Activated naive CD4-positive, alpha-beta T cell treated with anti-CD3 and anti-CD28 coated beads for 36 hours (primary cell): ENCODE measurements at places on chromosomes 12 and 14. TPM values are rescaled to one million over a fixed set of nuclear protein-coding genes. Genes with fewer than 3 reads are reported as not detected.

- no peak for DNase-seq
Observed at GRCh38 chr14:101071493-101071906, 168.0 kb upstream of the RTL1 start.

GRCh38 chr12:7937833-7938506 is 2.0 kb upstream of the SLC2A3 start:
- DNase-seq, result peak; percentile 71

The WBP11 gene
- total RNA-seq, result 105 TPM

DNA sequence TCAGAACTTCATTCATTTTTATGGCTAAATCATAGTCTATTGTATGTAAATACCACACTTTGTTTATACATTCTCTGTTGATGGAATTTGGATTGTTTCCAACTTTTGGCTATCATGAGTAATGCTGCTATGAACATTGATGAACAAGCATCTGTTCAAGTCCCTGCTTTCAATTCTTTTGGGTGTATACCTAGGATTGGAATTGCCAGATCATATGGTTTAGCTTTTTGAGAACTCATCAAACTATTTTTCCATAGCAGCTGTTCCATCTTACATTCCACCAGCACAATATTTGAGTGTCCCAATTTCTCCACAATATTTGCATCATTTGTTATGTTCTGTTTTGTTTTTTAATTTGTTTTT is 52.3 kb upstream of the CCND2 start:
- DNase-seq, result no peak

The YY1 gene
- total RNA-seq, result 85.0 TPM

The PABPN1 gene
- 194 TPM for total RNA-seq

DNA sequence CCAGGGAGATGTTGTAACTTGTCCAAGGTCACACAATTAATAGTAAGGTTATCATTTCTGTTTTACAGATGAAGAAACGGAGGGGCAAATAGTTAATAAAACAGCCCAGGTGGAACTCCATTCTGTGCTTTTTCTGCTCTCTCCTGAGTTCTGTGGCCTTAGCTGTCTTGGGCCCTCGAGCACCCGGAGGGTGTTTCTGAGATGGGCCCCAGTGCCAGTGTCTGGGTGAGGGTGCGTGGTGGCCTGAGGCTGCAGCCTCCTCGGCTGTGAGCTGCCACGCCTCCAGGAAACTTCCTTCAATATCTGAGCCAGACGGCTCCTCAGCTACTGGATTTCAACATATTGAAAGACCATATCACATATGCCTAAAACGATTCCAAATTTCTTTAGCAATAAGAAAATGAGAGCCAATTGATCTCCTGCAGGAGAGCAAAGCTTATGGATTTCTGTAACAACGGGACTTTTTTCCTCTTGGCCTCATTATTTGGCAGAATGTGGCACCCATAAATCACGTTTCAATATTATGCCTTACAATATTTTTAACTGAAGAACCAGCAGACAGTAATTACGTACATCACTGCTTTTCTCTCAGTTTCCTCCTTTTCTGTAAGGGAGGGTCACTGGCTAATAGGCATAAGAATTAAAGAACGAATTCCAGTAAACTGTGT is 74.8 kb upstream of the DICER1 start:
- no peak for DNase-seq

DNA sequence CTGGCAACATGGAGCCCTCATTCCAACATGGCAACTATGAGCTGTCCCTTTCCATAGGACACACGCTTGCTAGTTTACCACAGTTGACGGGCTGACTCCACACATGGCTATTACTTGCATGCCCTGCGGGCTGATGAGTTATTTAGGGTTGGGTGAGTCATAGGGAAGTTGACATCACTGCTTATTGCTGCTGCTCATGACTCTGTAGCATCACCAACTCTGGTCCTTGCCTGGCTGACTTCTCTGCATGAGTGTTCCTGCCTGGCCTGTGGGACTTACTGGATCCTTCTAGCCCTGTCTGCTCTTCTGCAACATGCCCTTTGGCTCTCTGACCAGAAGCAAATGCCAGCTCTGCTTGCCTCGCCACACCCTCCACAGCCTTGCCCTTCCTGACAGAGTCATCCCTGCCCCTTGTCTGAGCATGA is 199.5 kb downstream of the ANO6 start:
- peak; percentile 47 for DNase-seq

DNA sequence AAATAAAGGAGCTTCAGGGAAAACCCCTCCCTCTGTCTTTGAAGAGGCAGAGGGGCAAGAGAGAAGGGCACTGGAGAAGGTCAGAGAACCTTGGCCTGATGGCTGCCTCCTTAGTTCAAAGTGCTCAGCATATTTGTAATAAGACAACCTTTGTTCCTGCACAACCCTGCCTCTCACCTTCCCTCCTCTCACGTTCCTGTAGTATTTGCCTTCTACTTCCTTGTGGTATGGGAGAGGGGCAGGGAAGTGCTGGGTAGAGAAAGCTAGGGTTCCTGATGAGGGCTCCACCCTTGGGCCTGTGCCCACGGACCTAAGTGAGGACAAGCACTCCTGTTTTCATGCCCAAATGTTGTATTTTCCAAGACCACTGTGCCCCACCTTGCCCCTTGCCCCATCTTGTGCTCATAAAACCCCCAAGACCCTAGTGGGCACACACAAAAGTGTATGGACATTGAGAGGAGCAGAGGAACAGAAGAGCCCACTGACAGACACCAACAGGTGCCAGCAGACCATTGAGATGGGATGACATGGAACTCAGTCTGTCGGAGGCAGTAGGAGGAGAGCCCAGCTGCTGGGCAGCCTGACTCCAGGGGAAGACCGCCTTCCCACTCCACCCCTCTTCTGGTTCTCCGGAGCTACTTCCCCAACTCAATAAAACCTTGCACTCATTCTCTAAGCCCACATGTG is 261.5 kb upstream of the CCDC196 start:
- no peak for DNase-seq

GRCh38 chr12:110649341-110649847 is 35.5 kb downstream of the TCTN1 start:
- DNase-seq, result no peak

DNA sequence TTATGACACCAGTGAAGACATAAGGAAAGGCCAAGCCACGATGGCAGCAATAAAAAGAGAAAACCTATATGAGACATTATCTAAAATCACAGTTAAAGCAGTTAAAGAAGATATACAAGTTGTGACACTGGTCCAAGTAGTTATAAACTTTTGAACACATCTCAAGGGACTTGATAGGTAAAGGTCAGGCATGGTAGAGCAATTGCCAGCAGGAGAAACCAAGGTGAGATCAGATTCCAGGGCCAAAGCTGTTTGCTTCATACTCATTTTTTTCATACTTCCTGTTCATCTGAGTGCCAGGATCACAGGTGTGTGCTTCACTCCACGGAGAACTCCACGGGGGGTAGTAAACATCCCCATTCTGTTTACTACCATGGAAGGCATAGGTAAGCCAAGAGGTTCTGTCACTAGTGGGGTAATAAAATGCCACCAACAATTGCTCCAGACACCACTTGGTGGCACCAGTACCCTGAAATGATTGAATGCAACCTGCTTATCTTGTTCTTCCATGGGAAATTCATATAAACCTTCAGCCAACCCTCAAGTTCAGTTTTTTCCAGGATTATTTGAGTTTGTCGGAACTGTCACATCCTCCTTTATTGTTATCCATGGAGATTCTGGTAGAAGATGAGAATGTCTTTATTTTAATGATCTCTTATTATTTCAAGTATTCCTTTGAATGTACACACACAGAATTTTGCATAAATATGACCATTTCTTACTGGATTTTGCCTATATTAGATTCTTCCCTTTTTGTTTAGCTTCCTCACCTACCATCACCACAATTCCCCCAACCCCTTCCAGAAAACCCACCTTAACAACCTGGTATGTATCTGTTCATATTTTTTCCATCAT is 59.2 kb upstream of the TSPAN8 start:
- DNase-seq, result peak; percentile 20

DNA sequence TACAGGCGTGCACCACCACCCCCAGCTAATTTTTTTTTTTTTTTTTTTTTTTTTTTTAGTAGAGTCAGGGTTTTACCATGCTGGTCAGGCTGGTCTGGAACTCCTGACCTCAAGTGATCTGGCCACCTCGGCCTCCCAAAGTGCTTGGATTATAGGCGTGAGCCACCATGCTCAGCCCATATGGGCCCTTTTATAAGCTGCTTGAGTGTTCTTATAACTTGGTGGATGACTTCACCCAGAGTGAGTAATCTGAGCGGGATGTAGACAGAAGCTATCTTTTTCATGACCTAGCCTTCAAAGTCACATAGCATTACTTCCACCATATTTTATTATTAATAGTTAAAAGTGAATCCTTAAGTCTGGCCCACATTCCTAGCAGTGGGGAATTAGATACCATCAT is 16.4 kb downstream of the BBOF1 start:
- no peak for DNase-seq

The OR6C2 gene
- not detected for total RNA-seq

The OSGEP gene
- total RNA-seq, result 35.7 TPM

- no peak for DNase-seq
Observed at GRCh38 chr14:50961605-50962221, 17.4 kb upstream of the PYGL start.

The MANSC4 gene
- total RNA-seq, result not detected

DNA sequence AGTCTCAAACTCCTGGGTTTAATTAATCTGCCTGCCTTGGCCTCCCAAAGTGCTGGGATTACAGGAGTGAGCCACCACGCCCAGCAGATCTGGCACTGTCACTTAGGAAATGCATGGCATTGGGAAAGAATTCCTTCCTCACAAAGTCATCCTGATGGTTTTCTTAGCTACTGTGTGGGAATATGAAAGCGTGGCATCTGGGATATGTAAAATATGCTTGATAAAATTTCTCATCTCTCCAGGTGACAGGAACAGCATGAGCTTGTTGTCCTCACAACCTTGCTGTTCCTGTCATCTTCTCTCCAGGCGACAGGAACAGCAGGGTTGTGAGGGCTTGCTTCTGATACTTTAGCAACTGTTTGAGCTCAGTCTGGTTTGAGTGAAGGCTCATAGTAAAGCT is 16.1 kb upstream of the AICDA start:
- DNase-seq, result no peak

DNA sequence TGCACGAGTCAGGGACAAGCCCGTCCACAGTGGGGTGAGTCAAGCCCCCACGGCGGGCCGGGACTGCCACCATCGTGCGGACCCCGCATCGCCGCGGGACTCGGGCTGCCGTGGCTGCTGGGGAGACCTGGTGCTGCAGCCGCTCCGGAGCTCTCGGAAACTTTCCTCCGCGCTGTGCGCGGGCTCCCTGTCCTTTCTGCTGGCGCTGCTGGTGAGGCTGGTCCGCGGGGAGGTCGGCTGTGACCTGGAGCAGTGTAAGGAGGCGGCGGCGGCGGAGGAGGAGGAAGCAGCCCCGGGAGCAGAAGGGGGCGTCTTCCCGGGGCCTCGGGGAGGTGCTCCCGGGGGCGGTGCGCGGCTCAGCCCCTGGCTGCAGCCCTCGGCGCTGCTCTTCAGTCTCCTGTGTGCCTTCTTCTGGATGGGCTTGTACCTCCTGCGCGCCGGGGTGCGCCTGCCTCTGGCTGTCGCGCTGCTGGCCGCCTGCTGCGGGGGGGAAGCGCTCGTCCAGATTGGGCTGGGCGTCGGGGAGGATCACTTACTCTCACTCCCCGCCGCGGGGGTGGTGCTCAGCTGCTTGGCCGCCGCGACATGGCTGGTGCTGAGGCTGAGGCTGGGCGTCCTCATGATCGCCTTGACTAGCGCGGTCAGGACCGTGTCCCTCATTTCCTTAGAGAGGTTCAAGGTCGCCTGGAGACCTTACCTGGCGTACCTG is 1.1 kb downstream of the PDE3A start:
- no peak for DNase-seq

The SUOX gene
- total RNA-seq, result 1.7 TPM

DNA sequence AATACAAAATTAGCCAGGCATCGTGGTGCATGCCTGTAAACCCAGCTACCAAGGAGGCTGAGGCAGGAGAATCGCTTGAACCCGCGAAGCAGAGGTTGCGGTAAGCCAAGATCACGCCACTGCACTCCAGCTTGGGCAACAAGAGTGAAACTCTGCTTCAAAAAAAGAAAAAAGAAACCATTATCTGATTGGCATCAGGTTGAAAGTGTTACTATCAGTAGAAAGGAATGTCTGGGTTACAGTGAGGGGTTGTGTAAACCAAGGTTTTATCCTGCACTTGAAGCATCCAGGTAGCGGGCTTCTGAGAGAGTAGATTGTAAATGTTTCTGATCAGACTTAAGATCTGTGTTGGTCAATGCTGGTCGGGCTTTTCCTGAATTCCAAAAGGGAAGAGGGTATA is 14.1 kb upstream of the OXA1L start:
- DNase-seq, result no peak

- no peak for DNase-seq
Observed at GRCh38 chr12:30845676-30846075, 80.9 kb upstream of the TSPAN11 start.

The KRT86 gene
- not detected for total RNA-seq

DNA sequence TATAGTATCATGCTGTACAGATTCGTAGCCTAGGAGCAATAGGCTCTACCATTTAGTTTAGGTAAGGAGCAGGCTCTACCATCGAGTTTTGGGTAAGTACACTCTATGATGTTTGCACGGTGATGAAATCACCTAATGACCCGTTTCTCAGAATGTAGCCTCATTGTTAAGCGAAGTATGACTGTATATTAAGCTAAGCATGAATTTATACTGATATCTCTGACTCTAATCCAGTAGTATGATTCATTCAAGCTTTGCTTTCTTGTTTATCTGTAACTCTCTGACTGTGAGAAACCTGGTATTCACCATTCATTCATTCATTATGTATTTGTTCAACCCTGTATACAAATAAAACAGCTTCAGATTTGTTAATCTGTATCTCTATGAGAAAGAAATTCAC is 283.9 kb upstream of the PRICKLE1 start:
- DNase-seq, result no peak

GRCh38 chr12:1858456-1858855 is 38.1 kb downstream of the LRTM2 start:
- DNase-seq, result no peak

The ACSM4 gene
- total RNA-seq, result not detected

DNA sequence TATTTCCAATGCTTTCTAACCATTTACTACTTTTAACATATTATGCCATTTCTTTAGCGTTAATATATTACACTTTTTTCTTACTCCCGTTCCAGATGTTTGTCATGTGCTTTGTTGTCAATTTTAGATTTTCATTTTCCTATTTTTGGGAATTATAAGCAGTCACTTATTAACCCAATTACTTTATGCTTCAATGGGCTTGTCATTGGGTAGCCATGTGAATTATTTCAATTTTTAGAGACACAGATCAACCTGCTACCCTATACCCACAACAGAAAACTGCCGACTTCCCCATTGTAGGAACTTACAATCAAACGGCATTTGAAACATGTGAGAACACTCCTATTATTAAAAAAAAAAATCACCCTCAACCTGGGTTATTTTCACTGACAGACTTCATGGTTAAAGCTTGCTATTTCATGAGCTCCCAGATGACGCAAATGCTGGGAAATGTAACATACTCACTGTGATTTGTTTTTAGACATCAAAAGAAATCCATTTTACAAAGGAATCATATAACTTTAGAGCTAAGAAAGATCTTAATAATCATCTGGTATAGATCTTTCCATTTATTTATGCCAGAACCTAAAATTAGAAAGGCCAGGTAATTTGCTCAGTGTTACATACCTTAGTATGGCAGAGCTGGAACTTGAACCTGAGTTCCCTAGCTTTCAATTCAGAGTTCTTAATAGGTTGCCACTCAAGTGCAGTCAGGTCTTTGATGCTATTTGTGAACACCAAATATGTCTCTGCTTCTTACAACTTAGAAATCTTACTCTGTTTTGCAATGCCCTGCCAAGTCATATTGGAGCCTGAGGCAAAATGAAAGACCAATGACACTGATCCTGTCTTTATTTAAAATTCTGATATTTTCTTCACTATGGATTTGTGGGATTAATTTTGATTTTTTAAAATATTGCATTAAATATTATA is 340.4 kb downstream of the RAD51B start:
- no peak for DNase-seq

- DNase-seq, result no peak
Observed at GRCh38 chr12:115024531-115024930, 340.6 kb upstream of the TBX3 start.
